ENCODE measurements at places on chromosomes 7 and 10. TPM values are rescaled to one million over a fixed set of nuclear protein-coding genes. Genes with fewer than 3 reads are reported as not detected.

GRCh38 chr10:44242826-44243225, 142.1 kb downstream of the CXCL12 start:
- no peak for DNase-seq

The MACC1 gene
- polyA plus RNA-seq, result 0.03 TPM

GRCh38 chr10:121519411-121519810, 78.8 kb downstream of the FGFR2 start:
- DNase-seq, result no peak

The GRID1 gene
- not detected for polyA plus RNA-seq

The CDK14 gene
- polyA plus RNA-seq, result 19.9 TPM

DNA sequence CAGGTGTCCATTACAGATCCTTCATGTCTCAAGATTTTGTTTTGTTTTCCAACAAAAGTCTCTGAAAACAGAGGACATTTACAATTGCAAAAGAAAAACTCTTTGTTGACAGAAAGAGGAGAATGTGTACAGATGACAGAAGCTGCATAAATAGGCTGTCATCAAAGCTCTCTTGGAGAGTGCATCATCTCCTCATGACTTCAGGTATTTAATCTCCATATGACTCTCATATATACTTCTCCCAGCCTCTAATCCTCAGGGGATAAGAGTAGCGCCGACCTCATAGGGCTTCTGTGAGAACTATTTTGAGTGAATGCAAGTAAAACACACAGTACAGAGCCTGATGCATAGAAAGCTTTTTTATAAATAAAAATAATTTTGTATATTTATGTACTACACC, 48.1 kb upstream of the SEPTIN7 start:
- DNase-seq, result no peak
